Midbrain (tissue), 1 donor: ENCODE measurements at places on chromosomes 2 and 18.

- DNase-seq, result no peak
Observed at GRCh38 chr2:193818801-193819499, 1624.2 kb upstream of the TMEFF2 start.

DNA sequence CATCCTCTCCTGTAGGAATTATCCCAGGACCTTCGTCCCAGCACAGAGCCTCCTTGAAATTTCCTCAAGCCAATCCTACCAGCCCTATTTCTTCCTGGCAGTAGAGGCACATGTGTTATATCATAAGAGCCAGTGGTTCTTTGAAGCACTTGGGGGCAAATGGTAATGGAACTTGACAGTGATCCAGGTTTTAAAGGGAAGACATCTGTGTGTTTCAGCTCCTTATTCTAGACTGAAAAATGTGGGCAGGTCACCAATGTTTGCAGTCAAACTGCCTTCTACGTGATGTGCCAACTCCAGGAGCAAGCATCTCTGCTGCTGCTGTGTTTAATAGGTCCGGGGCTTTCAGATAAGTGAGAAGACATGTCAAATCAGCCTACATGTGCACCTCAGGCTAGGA lies 157.1 kb downstream of the GALNT14 start:
- DNase-seq, result no peak

DNA sequence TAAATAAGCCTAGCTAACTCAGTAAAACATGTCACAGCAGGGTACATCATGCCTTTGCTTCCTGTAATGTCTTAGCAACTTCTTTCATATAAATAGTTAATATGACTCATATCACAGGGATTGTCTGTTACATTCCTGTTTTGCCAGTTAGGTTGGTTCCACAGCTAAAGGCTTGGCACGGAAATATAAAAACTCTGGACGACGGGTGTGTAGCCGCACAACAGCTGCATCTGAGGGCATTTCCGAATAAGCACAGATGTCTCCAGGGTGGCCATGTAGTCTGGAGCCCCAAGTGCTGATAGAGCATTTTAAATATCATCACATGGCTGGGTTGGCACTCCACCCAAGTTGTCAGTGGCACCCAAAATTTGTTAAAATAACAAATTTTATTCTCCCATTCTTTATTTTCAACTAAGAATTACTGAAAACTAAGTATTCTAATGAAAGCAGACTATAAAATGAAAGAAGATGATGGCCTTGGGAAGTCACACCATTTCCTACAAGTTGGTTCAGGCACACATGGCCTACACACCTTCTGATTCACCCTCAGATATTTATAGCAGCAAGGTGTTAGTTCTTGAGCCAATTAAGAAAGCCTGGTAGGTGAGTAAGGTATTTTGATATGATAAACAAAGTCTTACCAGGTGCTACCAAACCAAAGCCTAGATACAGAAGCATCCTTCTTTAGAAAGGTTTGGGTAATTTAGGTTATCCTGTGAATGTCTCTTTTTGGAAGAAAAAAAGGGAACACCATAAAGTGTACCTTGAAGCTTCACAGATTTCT lies 61.8 kb upstream of the STK17B start:
- no peak for DNase-seq

DNA sequence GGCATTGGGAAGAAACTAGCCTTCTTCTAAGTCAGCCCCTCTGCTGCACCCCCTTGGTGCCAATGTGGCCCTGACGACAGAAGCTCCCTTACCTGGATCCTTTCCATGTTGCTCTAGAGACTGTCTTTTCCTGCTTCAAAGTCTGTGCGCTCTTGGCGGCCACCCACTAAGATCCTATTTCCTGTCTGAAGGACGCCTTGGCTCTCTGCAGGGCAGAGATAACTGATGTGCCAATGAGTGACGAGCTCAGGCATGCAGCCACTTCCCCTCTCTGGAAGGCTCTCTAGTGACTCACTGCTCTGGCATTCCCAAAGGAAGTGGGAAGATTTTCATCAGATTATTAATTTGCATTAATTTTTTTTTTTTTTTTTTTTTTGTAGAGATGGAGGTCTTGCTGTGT lies 273.5 kb downstream of the CDH20 start:
- DNase-seq, result no peak

- no peak for DNase-seq
Observed at GRCh38 chr2:178873912-178874311, 66.7 kb upstream of the TTN start.

GRCh38 chr2:106537047-106537446 lies 49.9 kb downstream of the CD8B2 start:
- DNase-seq, result peak; percentile 38

DNA sequence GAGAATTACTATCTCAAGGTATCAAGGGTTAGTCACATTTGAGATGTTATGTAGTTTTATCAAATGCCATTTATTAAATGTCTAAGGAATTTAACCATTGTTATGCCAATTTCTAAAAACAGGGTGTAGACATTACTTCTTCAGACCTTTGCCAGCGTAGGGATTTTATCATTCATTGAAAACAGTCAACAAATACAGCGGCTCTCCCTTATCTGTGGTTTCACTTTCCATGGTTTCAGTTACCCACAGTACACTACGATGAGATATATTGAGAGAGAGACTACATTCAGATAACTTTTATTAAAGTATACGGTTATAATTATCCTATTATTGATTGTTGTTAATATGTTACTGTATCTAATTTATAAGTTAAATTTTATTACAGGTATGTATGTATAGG lies 234.7 kb downstream of the TMX3 start:
- no peak for DNase-seq

- no peak for DNase-seq
Observed at GRCh38 chr2:36677996-36678605, 18.4 kb upstream of the VIT start.

DNA sequence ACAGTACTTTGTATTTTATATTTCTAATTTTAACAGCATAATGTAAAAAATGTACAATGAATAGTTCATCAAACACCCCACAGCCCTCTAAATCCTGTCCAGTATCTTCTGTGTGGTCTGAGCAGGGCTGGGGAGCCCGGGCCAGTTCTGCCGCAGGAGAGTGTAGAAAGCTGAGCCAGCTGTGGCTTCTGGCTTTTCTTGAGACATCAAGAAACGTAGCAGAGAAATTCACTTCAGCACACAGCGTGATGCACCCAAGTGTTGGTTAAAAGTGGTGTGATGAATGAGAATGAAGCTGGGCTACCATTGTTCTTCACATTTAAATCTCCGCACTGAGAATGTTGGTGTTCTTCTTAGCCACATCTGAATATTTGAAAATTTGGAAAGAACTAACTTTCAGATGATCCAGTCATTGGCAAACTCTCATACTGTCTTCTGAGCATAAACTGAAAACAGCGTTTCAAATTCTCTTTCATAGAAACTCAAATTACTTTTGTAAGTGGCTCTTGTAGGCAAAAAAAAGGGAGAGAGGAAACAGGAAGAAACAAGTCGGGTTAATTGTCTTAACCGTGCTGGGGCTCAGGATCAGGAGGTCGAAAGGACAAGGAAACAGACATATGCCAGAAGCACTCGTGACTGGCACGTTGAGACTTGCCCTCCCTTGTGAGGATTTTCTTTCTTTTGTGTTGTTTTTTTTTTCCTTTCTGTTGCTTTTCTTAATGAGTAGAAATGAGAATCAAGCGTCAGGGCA lies 23.4 kb upstream of the TMEM87B start:
- DNase-seq, result no peak

DNA sequence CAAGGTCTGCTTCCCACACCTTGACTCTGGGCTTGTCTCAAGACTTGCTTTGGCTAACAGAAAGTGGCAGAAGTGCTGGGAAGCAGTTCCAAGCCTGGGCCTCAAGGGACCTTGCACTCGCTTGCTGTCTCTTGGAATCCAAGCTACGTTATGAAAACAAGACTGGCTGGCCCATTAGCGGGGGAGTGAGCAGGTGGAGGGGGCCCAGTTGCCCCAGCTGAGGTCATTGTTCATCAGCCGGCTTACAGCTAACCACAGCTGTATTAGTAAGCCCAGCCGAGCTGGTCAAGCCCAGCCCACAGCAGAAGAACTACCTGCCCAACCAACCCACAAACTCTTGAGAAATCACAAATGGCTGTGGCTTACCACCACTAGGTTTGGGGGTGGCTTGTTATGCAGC lies 63.1 kb downstream of the MARCO start:
- DNase-seq, result no peak
